Stimulated activated CD4-positive, alpha-beta T cell treated with anti-CD3 and anti-CD28 coated beads, Interleukin-15, amount 100 ng/mL, for 1 hour (primary cell): ENCODE measurements at places on chromosomes 2 and 18.

- DNase-seq = no peak
Measured at GRCh38 chr18:3873698-3874097, 423.7 kb downstream of the TGIF1 start.

DNA sequence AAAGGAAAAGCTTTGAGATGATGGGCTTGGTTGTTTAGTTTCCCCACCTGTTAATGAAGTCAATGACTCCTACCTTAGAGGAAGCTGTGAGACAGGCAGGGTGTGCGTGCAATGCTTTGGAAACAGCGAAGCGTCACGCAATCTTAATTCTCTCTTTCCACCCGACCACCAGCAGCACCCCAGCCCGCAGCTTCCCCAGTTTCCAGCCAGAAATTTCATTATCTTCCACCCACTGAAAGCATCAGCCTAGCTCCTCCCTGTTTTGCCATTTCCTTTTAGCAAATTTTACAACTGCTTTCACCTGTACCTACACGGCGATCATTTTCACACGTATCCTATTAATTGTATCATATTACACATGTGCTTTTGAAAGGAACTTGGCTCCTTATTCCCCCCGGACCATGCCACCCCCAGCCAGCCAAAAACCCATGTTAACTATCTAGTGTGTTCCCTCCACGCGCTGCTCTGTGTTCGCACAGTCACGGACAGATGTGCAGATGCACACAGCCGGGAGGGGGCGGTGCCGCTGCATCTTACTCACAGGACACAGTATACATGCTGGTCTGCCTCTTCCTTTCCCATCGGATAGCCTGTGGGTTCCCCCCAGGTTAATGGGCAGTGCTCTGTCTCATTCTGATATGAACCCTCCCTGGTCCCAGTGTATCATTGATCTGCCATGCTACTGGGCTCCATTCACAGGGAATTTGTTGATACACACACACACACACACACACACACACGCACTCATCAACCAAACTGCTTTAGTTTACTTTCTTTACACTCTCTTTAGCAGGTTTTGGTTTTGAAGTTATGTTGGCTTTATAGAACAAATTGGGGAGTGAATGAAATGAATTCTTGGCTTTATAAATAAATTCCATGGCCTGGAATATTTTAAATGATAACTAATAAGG lies 22.4 kb downstream of the CYP27C1 start:
- peak; percentile 35 for DNase-seq

DNA sequence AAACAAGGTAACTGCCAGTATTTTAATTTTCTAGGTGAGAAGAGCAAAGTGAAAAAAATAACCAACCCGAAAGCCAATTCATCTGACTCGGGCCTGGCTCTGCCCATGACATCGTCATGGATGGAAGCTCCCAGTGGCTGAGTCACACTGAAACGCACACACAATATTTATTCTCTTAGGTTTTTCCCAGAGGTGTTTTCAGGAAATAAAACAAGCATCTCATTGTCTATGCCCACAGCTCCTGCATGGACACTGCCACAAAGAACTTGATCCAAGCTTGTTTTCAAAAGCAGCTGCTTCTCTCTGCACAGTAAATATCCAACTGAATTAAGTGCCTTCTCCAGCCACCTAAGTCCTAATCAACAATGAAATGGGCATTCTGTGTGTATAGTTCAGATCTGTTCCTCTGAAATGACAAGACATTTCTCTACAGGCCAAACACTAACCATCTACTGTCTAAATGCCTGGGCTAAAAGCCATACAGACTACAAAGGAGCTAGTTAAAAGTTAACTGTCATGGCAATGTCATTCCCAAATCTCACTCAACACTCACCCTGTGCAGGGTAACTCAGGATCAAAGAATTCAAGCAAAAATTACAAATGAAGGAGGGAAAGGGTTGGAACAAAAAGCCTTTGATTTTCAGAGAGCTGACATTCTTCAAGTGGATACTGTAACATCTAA lies 62.9 kb downstream of the RPL31 start:
- DNase-seq = no peak

GRCh38 chr2:96533292-96534073 lies 3.1 kb upstream of the ARID5A start:
- no peak for DNase-seq

- no peak for DNase-seq
Measured at GRCh38 chr2:186927185-186927866, 78.4 kb upstream of the ZSWIM2 start.

DNA sequence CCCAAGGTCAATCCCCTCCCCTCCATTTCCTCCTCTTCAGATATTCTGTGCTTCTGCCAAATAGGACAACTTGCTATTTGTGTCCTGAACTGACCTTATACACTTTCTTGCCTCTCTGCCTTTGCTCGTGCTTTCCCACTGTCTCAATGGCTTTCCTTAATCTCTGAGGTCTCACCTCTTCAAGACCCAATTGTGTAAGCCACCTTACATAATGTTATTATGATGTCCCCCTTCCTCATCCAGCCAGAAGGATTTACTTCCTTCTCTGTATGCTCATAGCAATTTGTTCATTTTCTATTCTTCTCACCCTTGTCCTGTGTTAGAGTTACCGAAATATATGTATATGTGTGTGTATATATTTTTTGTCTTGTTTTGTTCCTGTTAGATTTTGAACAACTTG lies 26.9 kb upstream of the DARS1 start:
- DNase-seq = no peak

- DNase-seq = no peak
Measured at GRCh38 chr2:224038049-224038829, 847 bp downstream of the SERPINE2 start.

GRCh38 chr18:1017227-1018058 lies 112.8 kb downstream of the ADCYAP1 start:
- no peak for DNase-seq

- no peak for DNase-seq
Measured at GRCh38 chr18:77103991-77104531, 28.5 kb downstream of the MBP start.

DNA sequence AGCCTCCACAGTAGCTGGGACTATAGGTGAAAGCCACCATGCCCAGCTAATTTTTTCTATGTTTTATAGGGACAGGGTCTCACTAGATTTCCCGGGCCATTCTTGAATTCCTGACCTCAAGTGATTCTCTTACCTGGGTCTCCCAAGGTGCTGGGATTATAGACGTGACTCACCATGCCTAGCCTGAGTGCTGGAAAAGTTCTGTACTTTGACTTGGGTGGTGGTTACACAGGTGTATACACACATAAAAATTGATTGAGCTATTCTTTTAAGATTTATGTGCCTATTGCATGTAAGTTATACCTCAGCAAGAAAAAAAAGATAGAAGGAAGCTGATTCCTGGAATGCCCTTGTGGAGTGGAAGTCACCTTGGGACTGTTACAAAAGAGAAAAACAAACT lies 34.8 kb upstream of the KCNF1 start:
- no peak for DNase-seq

- no peak for DNase-seq
Measured at GRCh38 chr2:239371726-239372686, 28.8 kb downstream of the HDAC4 start.

GRCh38 chr2:28088970-28089369 lies 198.4 kb downstream of the BABAM2 start:
- no peak for DNase-seq

DNA sequence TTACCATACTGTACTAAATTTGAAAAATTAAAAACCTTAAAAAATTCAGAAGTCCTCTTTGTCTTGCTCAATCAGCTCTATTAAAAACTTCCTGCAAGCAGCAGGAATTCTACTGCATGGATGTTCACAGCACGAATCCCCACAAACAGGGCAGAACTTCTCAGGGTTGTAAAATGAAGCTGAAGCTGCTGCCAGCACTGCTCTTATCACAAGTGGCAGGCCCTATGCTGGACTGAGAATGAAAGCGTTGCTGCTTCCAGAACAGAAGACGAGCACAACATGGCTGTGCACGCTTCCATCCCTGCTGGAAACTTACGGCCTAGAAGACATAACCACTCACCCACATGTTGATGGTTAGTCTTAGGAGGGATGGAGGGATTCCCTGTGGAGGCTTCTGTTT lies 134.0 kb downstream of the RAB3GAP1 start:
- DNase-seq = no peak

DNA sequence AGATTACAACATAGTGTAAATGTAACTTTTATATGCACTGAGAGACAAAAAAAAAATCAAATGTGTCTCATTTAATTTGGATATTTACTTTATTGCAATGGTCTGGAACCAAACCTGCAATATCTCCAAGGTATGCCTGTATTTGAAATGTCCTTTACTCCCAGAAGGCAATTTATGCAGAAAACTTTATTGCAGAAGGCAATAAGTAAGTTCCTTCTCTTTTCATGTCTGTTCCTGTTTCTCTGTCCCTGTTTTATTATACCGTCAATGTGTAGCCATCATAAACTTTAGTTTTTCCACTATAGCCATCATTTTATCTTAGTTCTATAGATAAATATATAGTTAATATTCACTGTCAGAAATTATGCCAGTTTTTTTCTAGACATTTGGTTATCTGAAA lies 513.1 kb upstream of the FAM98A start:
- no peak for DNase-seq

DNA sequence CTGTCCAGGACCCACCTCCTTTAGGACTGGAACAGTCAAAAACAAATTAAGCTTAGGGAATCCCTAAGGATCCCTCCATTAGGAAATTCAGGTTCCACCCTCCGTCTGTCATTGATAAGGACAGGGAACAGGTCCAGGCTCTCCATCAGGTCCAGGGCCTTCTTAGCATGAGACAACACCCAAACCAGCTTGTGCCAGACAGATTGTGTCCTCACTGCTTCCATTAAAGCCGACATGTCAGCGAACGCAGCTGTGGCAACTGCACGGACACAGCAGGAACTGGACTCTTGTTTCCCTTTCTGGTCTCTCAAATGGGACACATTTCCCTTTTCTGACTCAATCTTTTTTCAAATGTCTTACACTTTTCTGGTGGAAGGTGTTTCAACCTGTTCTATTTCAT lies 81.4 kb downstream of the BCL11A start:
- no peak for DNase-seq

GRCh38 chr2:23505218-23505983 lies 120.4 kb downstream of the KLHL29 start:
- no peak for DNase-seq

GRCh38 chr2:139631966-139632365 lies 851.8 kb upstream of the NXPH2 start:
- no peak for DNase-seq

DNA sequence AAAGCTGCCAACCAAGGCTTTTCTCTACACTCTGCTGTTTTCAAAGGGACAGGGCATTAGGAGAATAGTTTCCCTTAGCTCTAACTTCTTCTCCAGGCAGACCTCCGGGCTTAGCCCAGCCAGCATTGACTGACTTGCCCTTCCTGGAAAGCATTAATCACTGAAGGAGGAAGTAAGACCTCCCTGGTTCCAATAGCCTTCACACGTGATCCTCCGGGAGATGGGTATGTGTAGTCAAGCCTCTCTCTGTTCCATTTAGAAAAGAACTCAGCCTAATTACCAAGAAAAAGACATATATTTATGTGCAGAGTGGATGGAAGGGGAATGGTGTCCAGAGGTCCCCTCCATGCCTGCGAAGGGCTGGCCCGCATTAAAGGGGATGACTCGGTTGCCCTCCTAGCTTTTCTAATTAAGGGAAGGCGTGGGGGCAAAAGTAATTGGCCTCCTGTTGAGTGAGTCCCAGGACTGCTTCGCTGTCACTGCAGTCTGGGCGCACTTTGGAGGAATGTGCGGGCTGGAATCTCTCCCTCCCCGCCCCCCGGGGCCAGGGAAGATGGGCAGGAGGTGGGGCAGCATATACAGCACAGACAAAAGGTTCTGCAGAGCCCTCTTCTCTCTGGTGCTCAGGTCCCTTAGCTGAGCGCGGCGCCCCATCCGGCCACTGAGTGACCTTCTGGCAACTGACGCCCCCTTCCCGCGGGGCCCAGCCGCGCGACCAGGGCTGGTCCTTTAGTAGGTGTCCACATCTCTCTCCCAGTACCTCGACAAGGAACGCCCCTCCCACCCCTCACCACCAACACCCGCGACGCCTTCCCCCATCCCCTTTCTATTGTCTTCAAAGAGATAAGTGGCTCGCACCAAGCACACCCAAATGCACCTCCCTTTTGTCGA lies 686.0 kb downstream of the NRXN1 start:
- DNase-seq = no peak

DNA sequence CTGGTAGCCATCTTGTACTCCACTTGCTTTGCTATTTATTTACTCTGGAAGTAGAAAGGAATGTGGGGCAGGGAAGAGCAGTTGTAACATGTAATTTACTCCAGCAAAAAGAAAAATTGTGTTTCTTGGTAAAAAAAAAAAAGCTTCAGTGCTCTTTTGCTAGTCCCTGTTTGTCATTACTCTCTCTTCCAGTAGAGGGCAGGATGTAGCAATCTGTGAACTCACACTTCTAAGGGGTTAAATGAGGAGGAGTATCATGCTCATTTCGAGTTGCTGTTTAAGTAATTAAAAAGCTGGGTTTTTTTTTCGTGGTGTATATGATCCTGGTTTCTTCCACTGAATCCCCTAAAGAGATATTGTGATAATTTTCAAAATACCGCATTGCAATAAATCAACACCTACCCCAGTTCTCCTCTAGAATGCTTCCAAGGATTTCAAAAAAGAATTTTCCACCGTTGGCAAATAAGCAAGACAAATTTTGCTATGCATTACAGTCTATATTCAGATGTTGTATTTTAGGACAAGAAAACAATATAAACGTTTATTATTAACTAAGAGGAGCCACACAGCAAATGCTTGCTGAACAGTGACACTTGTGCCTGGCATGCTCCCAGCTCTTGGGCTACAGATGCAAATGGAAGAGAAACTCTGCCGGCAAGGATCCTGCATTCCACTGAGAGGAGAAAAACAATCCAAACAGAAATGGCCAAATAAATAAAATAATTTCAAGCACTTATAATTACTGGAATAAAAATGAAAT lies 261.6 kb downstream of the ASXL3 start:
- DNase-seq = no peak

DNA sequence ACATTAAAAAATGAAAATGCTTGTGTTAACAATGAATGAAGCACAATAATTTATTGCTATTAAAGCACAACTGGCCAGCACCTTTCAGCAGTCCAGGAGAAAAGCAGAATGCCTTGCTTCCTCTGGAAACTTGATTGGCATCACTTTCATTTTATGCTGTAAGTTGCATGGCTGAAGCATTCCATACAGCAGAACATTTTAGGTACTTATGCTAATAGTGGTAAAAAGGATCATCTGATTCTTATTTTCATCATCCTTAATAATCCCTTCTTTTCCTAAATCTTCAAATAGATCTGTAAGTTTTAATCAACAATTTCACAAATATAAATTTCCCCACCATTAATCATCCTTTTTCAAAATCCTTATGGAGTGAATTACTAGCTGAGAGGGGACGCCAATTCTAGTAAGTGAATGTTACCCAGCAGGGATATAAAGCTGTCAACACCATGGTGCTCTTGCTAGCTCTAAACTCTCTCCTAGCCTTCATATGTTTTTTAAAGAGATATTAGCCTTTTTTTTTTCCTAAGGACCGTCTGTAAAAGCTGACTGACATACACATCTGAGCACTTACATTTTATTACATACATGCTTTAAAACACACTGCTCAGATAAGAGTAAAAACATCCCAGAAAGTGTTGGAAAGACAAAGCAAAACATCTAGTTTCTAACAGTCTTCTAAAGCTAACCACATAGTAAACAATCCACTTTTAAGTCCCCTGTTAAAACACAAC lies 5.3 kb downstream of the SATB2 start:
- no peak for DNase-seq
